NCI-H1092 (cell line): ENCODE measurements at places on chromosomes 3 and 15.

DNA sequence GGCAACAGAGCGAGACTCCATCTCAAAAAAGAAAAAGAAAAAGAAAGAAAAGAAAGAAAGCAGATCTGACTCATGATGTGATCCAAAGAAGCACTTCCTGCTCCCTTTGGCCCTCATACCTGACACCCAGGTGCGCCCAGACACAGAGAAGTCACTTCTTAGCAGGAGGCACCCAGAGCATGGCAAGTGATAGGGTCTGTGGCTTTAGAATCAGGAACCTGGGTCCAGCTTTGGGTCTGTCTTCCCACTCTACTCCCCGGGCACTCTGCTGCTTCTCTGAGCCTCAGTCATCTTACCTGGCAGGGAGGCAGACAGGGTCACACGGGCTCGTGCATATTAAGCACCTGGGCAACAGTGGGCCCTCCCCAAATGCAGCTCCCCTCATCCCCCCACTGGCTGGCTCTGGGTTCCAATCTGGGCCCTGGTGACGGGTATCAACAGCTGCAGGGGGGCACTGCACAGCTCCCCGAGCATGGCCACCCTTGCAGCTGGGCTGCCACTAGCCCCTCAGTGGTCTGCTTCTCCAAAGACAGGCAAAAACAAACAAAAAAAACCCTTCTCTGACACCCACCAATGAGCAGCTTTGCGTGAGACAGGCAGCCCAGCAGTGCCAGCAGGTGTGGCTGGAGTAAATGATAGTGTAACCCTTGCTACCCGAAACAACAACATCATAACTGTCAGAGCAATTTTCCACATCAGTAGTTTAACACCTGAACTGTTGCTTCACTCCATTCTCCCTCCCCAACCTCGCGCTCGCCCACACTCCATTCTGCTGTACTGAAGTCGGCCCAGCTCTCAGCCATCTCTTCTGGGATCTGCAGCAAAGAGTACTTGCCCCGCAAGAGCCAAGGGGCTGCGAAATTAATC lies 99.8 kb downstream of the MEGF11 start:
- DNase-seq, result peak; percentile 77

DNA sequence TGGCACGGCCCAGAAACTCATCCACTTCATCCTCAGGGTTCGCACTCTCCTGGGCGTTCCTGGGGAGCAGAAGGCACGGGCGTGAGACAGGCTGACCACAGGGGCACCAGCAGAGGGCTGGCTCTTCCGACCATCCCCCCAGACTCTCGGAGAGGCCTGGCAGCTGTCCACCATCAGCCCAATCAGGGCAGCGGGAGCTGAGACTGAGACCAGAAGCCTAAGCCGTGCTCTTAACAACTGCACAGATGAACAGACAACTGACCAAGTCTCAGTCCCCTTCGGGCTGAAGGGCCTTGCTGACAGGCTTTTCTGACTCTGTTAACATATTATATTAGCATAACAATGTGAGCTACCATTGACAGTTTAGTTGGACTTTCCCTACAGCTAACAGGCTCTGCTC lies 118.0 kb downstream of the SEC22A start:
- no peak for DNase-seq

- no peak for DNase-seq
Measured at GRCh38 chr3:152738656-152739055, 96.3 kb upstream of the P2RY1 start.

DNA sequence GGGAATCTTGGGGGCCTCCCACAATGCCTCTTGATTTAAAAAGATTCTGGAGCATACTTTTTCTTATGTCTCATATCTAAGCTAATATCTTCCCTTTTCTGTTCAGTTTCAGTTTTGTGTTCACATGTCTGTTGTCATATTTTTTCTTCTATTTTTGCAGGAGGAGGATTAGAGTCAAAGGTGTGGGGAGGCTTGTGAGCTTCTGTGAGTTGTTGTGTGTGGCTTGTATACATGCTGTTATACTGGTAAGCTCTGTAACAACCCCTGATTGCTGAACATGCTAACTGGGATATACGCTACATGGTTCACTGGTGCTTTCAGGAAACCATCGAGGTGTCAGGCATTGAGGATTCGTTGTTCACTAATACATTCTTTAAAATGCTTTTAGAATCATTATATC lies 83.5 kb downstream of the SLC25A26 start:
- no peak for DNase-seq

DNA sequence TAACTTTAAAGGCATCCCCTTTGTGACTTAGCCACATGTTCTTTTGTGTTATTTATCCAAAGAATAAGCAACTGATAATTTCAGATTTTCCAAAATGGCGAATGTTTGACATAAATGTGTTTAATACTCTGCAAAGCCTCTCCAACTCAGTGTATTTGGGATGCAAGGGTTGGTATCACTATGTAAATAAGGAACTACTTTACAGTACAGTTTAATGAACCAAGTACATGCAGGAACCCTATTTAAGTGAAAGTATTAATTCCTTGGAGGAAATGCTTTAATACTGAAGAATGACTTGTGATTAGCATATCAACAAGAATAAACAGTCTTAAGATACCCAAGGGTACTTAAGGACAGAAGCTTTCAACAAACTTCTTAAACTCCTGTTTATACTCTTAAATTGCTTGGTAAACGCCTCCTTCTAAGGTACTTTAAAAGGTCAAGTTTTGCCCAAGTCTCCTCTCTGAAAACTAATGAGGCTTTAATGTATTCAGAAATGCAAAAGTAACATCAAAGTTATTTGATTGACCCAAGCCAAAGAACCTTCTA lies 107.7 kb downstream of the TNIK start:
- DNase-seq, result no peak

DNA sequence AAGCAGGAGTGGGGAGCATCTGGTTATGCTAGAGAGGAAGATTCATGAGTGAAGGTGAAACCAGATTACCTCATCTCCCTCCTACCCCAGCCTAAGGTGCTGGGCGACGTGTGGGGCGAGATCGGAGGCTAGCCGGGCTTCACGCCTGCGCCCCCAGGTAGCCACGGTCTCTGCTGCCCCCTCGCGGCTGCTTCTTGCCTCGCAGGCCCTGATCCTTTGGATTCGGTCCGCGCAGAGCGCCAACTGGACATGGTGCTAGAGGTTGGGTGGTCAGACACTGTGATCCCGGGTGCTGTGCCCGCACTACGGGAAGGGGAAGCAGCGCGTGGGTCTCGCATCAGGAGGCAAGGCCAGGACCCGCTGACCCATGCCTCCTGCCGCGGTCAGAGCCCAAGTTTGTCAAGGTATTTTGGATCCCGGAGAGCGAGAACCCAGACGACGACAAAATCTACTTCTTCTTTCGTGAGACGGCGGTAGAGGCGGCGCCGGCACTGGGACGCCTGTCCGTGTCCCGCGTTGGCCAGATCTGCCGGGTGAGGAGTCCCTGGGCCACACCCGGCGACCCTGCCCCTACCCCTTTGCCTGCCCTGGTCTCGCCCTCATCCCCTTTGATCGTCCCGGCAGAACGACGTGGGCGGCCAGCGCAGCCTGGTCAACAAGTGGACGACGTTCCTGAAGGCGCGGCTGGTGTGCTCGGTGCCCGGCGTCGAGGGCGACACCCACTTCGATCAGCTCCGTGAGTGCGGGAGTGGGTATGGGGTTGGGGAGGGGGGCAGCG lies 4.2 kb downstream of the SEMA3B start:
- peak; percentile 57 for DNase-seq

GRCh38 chr15:88625943-88626741 lies 5.0 kb downstream of the AEN start:
- no peak for DNase-seq

GRCh38 chr3:170204023-170204472 lies 18.2 kb upstream of the PRKCI start:
- DNase-seq, result no peak

GRCh38 chr3:181689546-181689945 lies 22.2 kb upstream of the SOX2 start:
- DNase-seq, result no peak

GRCh38 chr3:148307443-148307843 lies 390.3 kb upstream of the AGTR1 start:
- no peak for DNase-seq

DNA sequence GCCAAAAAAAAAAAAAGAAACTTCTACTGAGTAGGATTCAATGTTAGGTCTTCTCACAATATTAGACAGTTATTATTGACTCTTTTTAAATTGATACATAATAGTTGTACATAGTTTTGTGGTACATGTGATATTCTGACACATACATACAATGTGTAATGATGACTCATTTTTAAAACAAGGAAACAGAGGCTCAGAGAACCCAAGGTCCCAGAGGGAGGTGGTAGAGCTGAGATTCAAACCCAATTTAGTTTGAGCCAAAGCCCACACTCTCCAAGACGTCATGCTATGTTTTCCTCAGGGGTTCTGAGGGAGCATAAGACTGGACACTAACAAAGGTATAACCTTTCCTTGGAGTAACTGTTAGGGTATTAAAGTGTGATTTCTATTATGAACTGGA lies 40.6 kb downstream of the MYO5C start:
- no peak for DNase-seq
